Natural killer cell treated with Interleukin-12 subunit alpha and Interleukin-12 subunit beta and Interleukin-15 and Interleukin-18, amount 100 ng/mL, for 72 hours (primary cell): ENCODE measurements at places on chromosomes 12 and 14.

- no peak for DNase-seq
These were observed 69.0 kb upstream of the CLMN start for GRCh38 chr14:95388699-95389098.

GRCh38 chr12:128910629-128911028 is 57.4 kb downstream of the GLT1D1 start:
- no peak for DNase-seq

- no peak for DNase-seq
These were observed 5.2 kb upstream of the TEP1 start for GRCh38 chr14:20418501-20418909.

GRCh38 chr14:96889091-96889490 is 91.9 kb downstream of the VRK1 start:
- no peak for DNase-seq

DNA sequence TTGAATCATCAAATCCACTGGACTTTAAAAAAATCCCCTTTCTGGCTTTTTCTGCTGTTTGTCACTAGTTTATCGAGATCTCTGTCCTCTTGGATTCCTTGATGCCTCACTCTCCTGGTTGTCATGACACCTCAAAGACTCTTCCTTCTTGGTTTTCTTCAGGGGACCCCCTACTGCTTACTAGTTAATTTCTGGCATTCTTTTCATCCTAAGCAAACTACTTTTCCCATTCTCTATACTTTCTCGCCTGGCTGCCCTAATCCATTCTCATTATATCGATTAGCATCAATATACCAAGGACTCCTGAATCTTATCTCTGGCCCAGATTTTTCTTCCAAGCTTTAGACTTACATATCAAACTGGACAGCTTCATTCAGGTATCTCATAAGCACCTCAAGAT is 98.6 kb downstream of the NEDD1 start:
- DNase-seq = no peak

DNA sequence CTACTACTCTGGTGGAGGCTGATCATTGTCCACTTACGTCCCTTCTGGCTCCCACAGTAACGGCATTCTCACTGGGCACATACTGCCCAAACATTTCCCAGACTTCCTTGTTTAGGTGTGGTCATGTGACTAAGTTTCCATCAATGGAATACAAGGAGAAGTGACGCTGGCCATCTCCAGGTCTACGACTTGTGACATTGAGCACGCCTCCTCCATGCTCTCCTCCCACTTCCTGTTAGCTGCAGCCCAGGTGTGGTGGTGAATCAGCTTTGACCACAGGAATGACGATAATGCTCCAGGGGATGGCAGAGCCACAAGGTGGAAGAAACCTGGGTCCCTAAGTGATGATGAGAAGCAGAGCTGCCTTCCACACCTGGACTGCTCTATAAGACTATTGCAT is 6.0 kb upstream of the SLC24A4 start:
- no peak for DNase-seq

DNA sequence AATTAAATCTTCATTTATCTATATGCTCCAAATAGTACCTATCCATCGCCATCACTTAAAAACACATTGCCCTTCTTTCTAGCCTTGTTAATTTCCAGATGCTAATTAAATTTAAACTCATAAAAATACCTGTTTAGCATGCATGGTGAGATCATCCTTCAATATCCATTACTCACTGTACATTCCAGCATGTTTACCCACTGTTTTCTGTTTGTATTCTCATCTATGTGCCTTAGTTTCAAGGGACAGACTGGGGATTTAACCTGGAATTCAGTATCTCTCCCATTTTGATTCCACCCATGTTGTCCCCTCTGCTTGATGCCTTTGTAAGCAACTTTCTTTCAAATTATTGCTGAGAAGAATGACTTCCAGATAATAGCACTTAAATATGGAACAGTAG is 208.0 kb downstream of the SPTSSA start:
- no peak for DNase-seq

DNA sequence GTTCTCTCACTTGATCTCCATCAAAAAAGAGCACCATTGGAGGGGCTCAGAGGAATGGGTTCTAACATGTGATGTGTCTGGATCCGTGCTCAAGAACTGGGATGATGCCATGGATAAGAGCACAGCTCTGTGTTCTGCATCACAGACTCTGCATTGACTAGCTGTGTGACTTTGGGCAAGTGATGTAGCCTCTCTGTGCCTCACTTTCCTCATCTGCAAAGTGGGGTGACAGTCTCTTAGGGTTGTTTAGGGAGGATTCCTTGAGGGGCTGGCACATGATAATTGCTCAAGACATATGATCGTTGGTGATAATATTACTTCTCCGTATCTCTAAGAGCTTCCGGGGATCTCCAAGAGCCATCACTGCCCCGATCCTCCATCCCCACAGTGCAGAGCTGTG is 202.3 kb downstream of the CHST11 start:
- DNase-seq = no peak

- DNase-seq = no peak
These were observed 1.8 kb downstream of the A2M start for GRCh38 chr12:9113987-9114309.

DNA sequence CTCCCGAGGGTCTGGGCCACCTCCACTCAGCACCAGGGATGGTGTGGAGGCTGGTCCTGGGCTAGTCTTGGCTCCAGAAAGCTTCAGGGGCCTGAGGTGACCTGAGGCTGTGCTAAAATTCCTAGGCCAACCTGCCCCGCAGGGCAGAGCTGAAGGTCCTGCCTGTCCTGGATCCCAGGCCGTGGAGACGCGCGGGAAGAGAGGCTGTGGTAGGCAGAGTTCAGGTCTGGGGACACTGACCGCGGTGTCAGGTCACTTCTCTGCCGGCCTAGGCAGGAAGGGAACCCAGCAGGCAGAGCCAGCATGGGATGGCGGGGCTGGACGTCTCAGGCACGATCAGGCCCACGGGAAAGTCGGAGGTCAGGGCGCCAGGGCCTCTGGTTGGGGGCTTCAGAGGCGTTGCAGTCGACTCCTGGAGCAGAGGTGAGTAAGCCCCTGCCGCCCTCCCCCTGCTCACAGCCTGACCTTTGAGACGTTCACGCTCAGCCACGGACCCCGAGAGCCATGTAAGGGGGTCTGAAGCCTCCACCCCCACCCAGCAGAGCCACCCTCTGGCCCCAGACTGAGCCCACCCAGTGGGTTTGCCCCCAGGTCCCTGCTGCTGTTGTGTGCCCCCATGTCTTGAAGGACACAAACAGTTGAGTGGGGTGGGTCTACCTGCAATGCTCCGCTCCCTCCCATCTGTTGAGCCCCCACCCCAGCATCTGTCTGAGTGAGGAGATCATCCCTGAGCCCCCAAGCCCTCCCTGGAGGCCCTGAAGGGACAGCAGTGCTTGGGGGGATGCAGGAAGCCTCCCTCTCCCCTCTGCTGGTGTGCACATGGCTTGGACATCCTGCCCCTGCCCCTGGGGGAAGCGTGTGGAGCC is 142.7 kb downstream of the KIF26A start:
- peak; percentile 44 for DNase-seq

GRCh38 chr12:7868391-7868790 is 4.3 kb downstream of the SLC2A14 start:
- no peak for DNase-seq
